Lung (tissue), 17 donors: ENCODE measurements at places on chromosomes 12 and 14.

DNA sequence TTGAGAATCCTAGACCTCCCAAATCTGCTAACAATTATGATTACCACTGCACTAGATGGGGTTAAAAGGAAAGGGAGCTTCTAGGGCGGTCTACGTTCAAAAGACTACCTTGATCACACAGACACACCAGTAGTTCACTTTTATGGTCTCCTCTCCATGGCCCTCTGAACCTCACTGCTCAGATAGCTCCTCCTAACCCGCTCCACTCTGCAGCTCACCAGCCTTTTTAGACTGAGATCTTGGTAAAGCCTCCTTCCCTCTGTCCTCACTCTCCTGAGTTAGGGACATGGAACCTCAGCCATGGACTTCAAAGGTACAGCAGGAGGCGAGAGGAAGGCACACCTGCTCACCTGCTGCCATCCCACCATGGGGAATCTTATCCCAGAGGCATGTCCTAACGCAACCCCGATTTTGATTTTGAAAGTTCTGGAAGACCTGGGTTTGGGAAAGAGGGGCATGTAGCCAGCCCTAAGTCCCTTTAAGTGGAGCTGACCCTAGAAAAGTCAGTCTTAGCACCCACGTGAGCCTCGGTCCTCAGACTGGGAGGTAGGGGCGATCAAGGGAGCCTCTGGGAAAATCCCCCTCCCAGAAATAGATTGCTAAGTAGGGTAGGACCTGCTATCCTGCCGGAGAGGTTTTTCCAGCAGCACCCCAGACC is 1.3 kb downstream of the ZNF219 start:
- no peak for DNase-seq

GRCh38 chr14:91354221-91354916 is 63.3 kb downstream of the CCDC88C start:
- DNase-seq = no peak

DNA sequence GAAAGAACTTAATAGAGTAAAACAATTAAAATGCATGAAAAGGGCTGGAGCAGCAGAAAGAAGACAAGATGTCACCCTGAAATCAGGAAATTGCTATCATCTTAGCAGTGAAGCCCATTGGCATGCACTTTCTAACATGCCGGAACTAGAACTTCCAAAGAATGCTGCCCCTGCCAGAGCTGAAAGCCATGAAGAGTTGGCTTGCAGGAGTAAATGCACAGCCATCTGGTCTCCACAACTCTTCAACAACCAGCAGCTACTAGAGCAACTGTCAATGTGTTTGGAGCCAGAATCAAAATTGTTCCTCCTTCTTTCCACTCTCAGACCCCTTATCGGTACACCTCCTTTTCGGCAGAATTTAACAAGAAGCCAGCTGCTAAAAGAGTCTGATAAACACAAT is 414.1 kb downstream of the KCNH5 start:
- no peak for DNase-seq

DNA sequence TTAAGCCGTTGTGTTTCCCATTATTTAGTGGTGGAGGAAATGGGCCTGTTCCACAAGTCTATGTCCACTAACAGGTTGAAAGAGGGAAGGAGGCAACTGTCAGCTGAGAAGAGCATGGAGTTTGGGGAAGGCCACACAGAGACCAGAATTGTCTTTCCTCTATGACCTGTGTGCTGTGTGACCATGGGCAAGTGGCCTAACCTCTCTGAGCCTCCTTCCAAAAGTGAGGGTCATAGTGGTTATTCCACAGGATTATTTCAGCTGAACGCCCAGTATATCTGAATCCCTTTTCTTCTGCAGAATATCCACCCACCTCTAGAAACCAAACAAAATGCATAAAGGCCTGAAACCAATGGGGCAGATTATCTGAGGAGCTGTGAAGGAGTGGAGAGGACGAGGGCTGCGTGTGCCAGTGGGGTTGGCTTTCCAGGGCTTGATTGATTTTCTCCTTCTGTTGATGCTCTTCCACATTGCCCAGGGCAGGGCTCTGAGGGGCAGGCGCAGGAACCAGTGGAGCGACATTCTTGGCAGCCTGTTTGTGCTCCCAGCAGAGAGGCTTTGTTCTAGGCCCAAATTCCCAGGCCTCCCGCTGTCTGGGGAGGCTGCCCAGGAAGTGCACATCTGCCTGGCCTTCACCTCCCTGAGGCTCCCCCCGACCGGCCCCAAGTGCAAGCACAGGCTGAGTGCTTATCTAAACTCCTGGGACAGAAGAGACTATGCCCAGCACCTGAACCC is 452.7 kb downstream of the BCL11B start:
- peak; percentile 47 for DNase-seq

GRCh38 chr14:51138404-51139103 is 43.6 kb upstream of the TRIM9 start:
- no peak for DNase-seq

GRCh38 chr14:68380329-68380741 is 412.5 kb downstream of the ZFP36L1 start:
- DNase-seq = no peak

DNA sequence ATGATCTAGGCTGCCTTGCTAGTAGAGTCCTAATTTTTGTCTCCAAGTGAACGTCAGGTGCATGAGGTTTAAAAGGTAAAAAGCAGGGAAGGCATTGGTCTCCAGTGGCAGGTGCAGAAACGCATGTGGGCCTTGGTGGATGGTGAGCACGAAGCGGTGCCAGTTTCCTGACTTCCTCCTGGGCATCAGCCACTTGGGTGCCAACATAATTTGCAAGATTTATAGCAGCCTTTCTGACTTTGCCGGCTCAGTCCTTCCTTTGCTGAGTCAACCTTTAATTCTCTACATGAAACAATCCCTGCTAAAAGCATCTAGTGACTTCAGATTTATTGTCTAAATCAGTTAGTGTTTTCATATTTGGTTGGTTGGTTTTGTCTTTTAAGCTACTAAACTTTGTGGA is 355.7 kb upstream of the TMEM132C start:
- DNase-seq = no peak

DNA sequence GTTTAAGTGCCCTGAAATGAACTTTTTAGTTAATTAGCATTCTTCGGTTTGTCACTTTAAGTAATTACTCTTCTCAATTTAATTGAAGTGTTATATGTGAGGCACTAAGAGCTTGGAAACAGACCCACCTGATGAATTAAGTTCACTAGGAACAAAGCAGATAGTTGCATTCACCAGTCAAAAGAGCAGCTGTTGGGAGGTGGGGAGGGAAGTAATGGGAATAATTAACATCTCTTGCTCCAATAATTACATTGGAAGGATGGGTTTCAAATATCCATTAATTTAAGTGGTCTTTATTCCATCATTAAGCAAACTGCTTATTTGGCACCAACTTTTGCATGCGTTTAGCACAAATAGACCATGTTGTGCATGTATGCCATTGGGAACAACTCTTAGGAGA is 667.2 kb downstream of the GALC start:
- no peak for DNase-seq

DNA sequence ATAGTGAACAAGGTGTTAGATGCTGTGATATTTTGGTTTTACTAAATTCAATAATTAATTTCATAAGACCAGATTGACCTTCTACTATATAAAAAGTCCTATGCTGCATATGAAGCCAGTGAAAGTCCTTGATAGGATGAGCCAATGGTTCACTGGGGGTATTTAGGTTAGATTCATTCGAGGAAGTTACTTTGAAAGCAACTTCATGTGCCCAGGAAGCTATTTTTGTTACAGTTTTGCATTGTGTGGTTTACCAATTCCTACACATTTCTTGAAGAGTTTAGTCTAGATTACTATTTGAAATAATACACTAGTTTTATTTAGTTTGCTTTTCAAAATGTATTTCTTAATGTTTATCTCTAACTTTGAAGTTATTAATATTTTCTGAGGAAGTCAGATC is 58.5 kb upstream of the RMST start:
- no peak for DNase-seq

DNA sequence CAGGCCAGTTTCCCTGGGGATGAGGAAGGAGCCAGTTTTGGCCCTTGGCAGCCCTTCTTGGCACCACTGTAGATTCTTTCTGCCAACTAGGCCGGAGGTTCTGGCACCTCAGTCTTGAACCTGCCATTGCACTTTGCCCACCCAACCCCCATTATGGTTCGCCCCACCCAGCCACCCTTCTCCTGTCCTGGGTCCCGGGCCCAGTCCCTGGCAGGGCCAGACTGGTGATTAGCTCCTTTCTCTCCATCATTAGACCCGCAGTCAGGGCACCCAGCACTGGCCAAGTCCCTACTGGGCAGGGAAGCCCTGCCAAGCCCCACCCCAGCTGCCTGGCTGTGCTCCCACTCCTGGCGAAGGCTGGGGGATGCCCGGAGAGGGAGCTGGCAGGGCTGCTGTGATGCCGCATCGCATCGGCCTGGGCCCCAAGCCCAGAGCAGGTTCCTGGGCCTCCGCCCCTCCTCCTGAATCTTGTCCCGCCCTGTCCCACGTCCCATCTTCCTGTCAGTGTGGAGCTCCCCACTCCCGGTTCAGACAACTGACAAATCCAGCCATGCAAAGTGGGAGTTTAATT is 9.8 kb downstream of the FAM222A start:
- DNase-seq = no peak

DNA sequence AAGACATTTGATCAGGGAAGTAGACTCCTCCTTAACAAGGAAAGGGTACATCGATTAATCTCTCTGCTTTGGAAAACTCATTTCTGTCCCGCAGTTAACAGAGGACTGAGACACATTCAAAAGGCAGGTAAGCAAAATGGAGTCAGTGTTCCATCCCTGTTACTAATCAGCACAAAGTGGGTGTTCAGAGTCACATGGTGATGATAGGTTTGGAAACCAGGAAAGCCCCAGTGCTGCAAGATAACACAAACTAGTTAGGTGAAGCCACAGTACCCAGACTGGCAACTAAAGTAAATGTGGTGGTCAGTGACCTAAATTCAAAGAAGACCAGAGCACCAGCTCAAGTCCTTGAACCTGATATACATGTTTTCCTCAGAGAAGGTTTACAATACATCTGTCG is 1.8 kb downstream of the OR4K17 start:
- no peak for DNase-seq

GRCh38 chr12:21129906-21130305 is 1.1 kb upstream of the SLCO1B1 start:
- DNase-seq = no peak

GRCh38 chr12:43098071-43098470 is 453.9 kb downstream of the ADAMTS20 start:
- DNase-seq = peak; percentile 50

- DNase-seq = no peak
These were observed 20.7 kb downstream of the ACACB start for GRCh38 chr12:109137055-109137454.

- DNase-seq = no peak
These were observed 972.2 kb upstream of the TMEM132C start for GRCh38 chr12:127294651-127295210.

DNA sequence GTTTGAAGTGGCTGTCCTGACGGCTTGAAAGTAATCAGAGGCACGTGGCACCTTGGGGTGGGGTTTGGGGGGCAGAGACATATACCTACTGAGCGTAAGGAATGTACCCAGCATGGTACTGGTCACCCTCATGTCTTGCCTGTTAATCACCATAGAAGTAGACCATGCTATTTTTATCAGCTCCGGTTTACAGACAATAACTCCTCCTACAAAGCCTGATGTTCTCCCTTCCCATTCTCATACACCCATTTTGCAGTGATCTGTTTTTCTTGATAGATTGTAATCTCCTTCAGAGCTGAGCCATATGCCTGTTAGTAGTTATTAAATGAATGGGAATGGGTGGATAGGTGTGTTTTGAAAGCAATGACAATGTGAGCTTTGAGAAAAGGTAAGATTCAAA is 10.5 kb downstream of the EVL start:
- DNase-seq = no peak

DNA sequence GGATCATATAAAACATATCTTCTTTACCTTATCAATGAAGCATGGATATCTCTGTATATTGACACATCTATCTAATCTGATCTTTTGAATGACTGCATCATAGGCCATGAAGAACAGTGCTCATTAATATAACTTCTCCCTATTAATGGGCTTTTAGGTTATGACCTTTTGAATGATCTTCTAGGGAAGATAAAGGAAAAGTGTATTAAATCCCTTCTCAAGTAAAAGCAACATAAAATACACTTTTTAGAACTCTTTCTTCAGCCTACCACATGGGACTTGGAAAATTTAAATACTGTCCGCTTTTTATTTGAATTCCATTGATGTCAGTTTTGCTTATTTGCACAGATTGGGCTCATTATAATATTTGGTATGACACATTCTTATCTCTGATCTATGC is 425.4 kb downstream of the MED13L start:
- no peak for DNase-seq

DNA sequence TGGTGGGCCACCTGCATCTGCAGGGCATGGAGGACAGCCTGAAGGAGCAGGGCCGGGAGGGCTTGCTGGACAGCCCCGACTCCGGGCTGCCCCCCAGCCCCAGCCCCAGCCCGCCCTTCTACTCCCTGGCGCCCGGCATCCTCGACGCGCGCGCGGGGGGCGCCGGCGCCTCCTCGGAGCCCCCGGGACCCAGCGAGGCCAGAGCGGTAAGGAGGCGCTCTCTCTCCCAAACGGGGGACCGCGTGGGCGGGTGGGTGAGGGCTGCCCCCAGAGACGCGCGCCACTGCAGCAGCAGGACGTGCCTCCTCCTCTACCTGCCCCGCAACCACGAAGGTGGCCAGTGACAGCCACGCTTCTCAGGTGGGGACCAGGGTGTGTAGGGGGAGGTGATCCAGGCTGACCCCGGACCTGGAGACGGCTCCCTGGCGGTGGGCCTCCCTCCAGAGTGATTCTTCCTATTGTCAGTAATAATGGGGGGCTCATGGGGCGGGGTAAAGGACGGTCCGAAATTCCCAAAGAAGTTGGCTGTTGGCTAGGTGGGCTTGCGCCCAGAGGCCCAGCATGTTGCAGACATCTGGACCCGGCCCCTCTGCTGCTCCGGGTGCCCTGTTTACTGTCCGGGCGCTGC is 652 bp downstream of the RFLNA start:
- no peak for DNase-seq

DNA sequence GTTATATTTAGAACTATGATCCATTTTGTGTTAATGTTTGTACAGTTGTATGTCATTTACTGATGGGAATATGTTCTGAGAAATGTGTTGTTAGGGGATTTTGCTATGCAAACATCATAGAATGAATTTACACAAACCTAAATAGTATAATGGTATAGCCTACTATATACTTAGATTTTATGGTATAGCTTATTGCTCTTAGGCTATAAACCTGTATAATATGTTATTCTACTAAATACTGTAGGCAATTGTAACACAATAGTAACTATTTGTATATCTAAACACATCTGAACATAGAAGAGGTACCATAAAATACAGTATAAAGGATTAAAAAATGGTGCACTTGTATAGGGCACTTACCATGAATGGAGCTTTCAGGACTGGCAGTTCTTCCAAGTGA is 105.4 kb upstream of the GRIN2B start:
- DNase-seq = no peak

DNA sequence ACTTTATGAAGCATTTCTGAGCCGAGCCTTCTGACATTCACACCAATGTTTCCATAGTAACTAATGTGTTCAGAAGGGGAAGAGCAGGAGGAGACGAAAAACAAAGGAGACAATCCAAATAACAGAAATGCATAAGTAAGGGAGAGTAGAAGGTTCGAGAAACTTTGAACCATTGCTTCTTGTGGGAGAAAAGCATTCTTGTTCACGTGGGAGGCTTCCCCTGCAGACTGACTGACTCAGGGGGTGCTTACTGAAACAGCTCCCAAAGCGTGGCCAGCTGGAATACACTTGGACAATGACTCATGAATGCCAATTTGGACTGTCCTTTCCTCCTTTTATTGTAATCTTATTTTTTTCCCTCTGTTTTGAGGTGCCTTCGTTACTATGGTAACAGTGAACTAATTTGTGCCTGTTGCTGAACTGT is 73.9 kb downstream of the NEDD1 start:
- DNase-seq = peak; percentile 31

- no peak for DNase-seq
These were observed 3.9 kb downstream of the CTDSP2 start for GRCh38 chr12:57842342-57843294.
